NCI-H2081 treated with DMSO at 0.1 percent for 48 hours (cell line): ENCODE measurements at places on chromosomes 11 and 22.
A peak's percentile ranks its signal among the peaks of the same experiment; 100 is the strongest.

DNA sequence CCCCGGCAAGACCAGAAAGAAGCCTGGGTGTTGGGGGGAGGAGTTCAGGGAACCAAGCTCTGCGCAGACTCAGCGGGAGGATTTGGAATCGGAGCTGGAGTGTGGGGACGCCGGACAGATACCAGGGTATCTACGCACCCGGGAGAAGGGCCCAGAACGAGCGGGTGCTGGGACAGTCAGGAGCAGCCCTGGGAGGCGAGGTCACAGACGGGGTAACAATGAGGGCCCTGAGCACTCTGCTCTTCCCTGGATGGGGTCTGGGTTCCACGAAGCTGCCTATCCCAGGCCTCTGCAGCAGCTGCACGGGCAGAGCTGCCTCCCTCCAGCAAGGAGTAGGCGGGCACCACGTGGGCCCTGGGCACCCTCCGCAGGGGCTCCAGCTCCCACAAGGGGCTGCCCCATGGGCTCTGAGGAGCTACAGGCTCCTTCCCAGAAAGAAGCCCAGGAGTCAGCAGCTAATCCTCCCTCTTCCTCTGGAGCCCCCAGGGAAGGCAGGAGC lies 197.2 kb downstream of the BRD1 start:
- DNase-seq: no peak

- DNase-seq: no peak
These were observed 39.8 kb downstream of the EIF3F start for GRCh38 chr11:8026982-8027381.

GRCh38 chr11:7900686-7901085 lies 30.4 kb downstream of the OR10A6 start:
- DNase-seq: no peak

DNA sequence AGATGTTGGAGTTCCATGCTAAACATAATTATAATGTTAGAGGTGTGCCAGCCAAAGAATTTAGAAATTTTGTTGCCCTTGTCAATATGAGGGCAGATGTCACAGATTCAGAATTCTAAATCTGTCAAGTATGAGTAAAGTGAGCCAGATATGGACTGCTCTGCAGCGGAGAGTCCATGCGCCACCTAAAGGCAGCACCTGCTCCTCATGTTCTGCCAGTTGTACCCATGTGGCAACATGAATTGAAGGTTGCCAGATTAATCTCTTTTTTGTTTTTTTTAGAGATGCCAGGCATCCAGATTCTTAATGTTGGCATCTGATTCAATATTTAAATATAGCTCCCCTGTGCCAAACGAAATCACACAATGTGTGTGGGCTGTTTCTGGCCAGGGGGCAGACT lies 678.6 kb upstream of the ANO5 start:
- peak; percentile 42 for DNase-seq

DNA sequence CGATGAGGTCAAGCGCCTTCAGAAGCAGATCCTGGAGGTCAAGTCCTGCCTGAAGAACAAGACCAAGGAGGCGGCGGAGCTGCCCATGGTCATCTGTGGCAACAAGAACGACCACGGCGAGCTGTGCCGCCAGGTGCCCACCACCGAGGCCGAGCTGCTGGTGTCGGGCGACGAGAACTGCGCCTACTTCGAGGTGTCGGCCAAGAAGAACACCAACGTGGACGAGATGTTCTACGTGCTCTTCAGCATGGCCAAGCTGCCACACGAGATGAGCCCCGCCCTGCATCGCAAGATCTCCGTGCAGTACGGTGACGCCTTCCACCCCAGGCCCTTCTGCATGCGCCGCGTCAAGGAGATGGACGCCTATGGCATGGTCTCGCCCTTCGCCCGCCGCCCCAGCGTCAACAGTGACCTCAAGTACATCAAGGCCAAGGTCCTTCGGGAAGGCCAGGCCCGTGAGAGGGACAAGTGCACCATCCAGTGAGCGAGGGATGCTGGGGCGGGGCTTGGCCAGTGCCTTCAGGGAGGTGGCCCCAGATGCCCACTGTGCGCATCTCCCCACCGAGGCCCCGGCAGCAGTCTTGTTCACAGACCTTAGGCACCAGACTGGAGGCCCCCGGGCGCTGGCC lies 11.0 kb downstream of the RASD2 start:
- DNase-seq: no peak

GRCh38 chr22:26827611-26828010 lies 170.2 kb downstream of the MIAT start:
- DNase-seq: no peak

DNA sequence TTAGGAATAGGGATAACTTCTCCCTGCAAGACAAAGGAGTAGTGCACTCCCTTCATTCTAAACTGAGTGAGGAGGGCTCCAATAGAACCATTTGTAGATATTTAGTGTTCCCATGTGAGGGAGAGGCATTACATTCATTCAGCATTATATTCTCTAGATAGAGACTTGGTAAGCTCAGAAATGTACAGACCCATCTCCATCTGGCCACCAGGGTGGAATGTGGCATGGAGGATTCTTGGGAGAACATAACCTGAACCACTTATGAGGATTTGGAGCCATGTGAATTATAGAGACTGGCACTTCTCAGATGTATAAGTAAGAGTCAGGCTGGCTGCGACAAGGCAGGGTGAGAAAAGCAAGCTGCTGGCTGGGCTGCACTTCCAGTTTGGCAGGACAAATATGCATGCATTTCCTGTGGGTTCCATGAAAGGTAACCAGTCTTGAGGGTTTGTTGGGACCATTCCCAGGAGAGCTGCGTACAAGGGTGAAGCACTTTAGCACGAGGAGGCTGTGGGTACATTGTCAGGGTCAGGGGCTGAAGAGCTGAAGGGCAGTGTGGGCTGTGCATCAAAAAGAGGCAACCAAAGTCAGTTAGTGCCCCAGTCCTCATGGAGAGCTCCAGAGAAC lies 9.2 kb downstream of the RRP8 start:
- DNase-seq: no peak

DNA sequence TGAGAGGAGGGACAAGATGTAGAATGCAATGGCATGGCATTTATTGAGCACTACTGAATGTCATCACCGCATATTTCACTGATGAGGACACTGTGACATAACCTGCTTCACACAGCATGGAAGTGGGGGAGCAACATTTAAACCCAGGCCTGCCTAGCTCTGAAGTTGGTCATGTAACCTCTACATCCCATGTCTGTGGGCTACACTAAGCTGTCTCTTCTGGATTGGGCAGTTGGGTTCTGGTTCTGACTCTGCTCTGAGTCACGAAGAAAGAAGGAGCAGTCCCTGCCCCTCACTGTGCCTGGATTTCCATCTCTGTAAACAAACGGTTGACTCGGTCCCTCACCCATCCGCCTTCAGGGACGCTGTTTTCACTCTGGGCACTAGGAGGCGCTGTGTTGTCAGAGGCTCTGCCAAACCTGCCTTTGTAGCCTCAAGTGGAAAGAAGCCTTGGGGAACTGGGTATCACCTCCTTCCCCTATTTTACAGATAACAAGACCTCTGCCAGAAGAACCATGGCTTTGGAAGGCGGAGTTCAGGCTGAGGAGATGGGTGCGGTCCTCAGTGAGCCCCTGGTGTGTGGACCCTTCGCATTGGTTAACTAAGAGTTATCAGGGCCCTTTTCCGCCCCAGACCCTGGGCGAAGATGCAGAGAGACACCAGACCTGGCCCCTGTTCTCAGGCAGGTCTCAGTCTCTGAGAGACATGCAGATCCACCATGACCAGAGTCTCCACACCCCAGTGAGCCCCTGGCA lies 12.7 kb upstream of the ARHGEF17 start:
- DNase-seq: no peak

DNA sequence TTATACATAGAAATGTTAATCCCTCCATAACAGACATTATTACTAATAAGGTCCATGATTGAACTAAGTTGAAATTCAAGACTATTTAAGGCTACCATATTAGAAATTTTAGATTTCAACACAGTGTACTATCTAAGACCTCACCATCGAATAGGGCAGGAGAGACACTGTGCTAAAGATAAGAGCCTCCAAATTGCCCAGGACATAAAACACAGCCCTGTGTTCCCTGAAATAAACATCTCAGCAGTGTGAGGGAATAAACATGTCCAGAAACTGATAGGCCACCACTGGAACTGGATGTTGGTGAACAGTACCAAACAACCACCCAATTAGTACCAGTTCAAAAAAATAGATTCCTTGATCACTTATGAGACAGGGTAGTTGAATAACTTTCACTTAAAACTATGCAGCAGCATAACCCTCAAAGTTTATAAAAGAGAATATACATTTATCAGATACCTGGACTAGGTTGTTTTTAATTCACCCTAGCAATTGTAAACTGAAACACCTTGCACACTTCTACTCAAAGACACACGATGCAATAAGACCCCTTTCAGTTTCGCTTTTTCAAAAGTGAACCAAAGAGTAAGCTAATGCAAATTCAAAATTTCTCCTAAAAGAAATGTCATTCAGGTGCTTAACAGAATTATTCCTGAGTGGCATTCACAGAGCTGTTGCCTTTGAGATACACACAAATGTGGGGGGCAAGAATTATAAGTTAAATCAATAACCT lies 34.3 kb downstream of the USP28 start:
- no peak for DNase-seq

GRCh38 chr11:92552942-92553341 lies 328.3 kb downstream of the FAT3 start:
- no peak for DNase-seq

- no peak for DNase-seq
These were observed 6.3 kb downstream of the RASSF7 start for GRCh38 chr11:567011-567628.

DNA sequence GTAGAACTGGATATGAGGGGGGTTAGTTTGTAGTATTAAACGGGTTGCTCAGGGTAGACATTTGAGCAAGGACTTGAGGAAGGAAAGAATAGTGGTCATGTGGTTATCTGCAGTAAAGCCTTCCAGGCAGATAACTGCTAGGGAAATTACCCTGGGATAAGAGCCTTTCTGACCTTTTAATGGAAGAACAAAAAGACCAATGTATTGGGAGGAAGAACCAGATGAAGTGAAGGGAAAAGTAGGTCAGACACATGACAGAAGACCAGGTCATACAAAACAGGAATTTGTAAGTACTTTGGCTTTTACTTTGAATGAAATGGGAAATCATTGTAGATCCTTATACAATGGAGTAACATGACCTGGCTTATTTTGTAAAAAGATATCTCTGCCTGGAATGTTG lies 241.9 kb upstream of the CTSC start:
- no peak for DNase-seq
